Jurkat, Clone E6-1 (cell line): ENCODE measurements at places on chromosomes 1 and 21.

DNA sequence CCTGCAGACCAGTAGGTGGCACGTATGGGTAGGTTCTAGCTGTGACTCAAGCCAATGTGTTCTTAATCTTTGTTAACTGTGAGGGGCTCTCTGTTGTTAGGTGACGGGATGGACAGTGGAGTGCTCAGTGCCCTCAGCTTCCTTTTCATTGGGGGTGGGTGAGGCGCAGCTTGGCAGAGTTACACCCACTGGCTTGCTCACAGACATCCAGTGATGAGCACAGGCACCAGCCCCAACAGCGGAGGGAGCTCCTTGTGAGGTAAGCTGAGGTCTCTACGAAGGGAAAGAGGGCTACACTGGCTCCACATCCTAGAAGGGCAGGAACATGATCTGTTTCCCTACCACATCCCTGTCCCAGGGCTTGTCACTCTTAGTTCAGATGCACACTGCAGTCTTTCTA lies 871.3 kb downstream of the LRRIQ3 start:
- no peak for DNase-seq

GRCh38 chr21:26769613-26770188 lies 75.5 kb downstream of the ADAMTS1 start:
- peak; percentile 44 for DNase-seq

GRCh38 chr1:238647877-238648276 lies 738.5 kb upstream of the CHRM3 start:
- no peak for DNase-seq

- DNase-seq = no peak
These were observed 1605.3 kb downstream of the BRINP3 start for GRCh38 chr1:188872376-188872775.

- no peak for DNase-seq
These were observed 576.6 kb downstream of the NPHP4 start for GRCh38 chr1:5415606-5416005.

- no peak for DNase-seq
These were observed 23.5 kb downstream of the SLC19A1 start for GRCh38 chr21:45518742-45519141.

DNA sequence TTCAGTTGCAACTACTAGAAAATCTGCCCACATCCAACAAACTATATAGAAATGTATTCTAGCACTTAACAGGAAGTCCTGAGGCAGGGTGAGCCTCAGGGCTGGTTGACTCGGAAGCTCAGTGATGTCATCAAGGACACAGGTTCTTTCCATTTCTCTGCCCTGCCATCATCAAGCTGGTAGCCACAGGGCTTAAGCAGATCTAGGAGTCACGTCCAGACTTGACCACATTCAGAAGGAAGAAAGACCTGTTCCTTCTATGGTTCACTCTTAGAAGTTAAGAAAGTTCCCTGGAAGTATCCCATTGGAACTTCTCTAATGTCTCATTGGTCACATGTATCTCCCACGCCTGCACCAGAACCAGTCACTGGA lies 438.1 kb downstream of the PRDM2 start:
- DNase-seq = no peak

DNA sequence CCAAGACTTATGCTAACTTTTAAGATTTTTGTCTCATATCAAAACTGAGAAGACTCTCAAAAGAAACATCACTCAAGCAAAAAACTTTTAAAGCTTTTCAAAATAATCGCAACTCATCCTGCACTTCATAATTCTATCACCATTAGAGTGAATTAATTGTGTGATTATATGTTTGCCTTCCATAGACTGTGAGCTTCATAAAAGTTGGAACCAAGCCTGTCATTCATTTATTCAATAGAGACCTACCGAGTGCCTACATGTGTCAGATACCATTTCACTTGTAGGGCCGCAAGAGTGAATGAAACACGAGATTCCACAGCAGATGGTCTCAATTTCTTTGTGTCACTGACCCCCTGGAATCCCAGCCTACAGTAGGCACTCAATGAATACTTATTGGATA lies 106.4 kb downstream of the RHOU start:
- DNase-seq = no peak

- no peak for DNase-seq
These were observed 73.5 kb downstream of the RRAGC start for GRCh38 chr1:38786040-38786436.

DNA sequence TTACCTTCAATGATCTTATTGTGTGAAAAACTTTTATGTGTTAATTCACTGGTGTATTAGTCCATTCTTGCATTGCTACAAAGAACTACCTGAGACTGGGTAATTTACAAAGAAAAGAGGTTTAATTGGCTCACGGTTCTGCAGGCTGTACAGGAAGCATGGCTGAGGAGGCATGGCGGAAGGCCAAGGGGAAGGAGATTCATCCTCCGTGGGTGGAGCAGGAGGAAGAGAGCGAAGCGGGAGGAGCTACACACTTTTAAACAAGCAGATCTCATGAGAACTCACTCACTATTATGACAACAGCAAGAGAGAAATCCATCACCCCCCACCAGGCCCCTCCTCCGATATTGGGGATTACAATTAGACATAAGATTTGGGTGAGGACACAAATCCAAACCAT lies 44.2 kb upstream of the RGS7 start:
- no peak for DNase-seq

DNA sequence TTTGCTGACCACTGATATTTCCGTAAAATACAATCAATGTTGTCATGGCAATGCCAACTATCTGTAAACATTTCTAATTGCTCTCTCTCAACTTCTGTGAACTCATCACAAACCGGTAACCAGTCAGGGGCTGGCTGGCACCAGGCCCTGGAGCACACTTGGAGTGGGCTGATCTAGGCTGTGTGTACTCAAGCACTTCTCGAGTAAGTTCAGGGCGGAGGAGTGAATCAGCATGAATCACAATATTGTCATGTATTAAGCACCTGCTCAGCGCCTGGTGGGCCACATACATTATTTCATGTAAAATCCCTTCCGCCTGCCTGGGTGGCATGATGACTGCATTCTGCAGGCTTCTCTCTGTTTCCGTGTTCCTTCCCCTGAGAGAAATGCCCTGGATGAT lies 212.4 kb downstream of the FOXD2 start:
- DNase-seq = no peak

GRCh38 chr21:16534408-16535101 lies 804.8 kb downstream of the USP25 start:
- no peak for DNase-seq

DNA sequence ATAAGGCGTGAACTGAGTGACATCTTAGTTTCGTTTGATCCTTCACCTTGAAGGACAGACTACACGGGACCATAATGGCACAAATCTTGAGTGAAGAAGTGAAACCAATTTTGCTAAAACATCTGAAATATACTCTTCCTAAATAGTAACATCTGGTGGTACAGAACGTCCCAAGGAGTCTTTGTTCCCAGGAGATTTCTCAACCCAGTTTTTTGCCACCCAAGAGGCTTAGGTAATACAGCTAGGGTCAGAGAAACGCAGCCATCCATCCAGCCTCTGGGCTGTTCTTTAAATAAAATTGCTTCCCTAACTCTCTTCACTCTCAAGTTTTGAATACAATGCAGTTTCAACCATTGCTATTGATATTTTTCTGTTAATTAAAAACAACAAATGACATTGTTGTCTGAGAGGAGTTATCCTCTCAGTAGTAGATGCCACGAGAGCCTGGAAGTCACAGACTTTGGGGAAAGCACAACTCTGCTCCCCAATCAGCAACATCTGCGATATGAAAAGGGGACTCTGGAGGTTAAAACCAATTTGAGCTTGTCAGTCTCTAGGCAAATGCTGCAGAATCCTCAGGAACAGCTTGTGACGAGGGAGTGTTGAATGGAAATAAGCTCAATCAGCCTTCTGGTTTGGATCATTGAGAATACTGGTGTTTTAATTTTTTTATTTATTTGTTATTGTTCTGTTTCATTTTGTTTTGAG lies 394.3 kb upstream of the ADGRL2 start:
- no peak for DNase-seq

- no peak for DNase-seq
These were observed 99.2 kb downstream of the SGIP1 start for GRCh38 chr1:66633159-66633558.

DNA sequence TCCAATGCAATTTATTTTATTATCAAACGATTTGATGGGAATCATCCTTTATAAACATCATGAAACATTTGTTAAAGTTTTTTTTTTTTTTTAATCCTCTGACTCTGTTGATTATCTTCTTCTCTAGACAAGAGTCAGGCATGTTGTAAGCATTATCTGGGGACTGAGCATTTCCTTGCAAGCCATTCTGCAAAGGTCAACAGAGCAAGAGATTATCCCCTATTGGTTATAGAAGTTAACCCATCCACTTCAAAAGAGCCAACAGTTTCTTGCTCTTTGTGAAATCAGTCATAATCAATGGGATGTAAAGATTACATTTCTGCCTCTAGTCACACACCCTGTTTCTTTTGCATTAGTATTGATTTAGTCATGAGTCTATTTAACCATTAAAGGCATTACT lies 368.8 kb upstream of the ADGRL4 start:
- DNase-seq = no peak

DNA sequence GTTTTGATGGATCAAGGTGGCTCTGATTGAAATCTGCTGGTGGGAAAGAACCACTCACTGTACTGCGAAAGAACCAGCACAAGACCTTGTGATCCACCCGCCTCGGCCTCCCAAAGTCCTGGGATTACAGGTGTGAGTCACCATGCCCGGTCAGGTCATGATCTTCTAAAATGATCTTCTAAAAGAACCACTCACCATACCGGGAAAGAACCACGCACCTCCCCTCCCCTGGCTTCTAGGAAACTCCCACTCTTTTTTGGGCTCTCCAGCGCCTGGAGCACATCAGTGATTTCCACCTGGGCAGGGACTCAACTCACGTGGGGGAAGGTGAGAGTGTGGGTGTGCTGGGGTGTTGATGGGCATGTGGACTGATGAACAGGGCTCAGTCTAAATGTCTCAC lies 7.9 kb upstream of the RAB7B start:
- no peak for DNase-seq

DNA sequence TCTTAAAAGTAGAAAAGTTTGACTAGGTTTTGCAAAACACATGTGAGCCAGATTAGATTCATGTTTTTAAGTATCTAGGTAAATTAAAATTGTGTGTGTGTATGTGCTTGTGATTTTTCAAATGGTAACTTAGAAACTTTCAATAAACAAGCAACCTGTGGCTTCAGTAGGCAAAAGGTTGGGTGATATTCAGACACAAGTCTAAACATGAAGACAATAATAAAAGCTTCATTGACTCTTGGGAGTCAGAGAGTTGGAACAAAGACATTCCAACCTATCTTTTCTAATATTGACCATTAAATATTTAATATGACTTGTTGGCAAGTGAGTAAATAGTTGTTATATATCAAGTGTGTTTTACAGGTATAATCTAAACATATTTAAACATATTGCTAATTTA lies 1049.6 kb upstream of the ADGRL4 start:
- no peak for DNase-seq

DNA sequence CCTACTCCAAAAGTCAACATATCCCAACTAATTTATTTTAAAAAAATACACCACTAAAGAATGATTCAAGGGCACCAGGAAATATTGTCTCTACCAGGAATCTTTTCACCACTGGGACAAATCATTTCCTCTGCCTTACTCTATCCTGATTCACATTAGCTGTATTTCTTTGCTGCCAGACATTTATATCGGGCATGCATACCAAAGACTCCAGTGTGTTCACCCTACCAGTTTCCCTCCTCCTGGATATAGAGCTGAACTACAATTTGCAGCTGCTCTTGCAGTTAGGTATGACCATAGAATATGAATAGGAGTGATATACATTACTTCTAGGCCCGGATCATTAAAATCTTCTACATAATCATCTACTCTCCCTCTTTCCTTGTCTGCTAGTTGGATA lies 7.6 kb downstream of the KCNJ6 start:
- no peak for DNase-seq

- peak; percentile 46 for DNase-seq
These were observed 101.5 kb upstream of the SLFNL1 start for GRCh38 chr1:41122851-41123518.

DNA sequence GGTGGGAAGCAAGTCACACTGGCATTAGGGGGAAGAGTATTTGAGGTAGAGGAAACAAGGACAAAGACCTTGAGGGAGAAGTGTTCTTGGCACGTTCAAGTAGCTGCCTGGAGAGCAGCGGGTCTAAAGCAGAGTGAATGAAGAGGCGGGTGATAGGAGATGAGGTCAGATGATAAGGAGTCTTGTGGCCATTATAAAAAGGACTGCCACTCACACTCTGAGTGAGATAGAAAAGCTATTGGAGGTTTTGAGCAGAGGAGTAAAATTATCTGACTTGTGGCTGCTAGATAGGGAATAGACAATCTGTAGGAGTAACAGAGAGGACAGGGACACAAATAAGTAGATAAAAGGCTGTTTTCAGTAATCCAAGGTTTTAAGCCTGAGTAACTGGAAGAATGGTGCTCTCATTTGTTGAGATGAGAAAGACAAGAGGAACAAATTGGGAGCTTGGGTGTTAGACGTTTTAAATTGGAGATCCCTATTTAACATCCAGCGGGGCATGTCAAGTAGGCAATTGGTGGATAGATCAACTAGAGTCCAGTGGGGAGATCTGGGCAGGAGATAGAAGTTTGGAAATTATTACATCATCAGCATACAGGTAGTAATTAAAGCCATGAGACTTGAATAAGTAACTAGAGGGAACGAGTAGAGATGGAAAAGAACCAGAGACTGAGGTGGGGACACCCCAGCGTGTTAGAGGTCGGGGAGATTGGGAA lies 43.7 kb downstream of the HENMT1 start:
- no peak for DNase-seq

GRCh38 chr21:44326716-44327602 lies 12.2 kb downstream of the CFAP410 start:
- DNase-seq = no peak

GRCh38 chr1:68975212-68975933 lies 478.5 kb upstream of the DEPDC1 start:
- DNase-seq = no peak

DNA sequence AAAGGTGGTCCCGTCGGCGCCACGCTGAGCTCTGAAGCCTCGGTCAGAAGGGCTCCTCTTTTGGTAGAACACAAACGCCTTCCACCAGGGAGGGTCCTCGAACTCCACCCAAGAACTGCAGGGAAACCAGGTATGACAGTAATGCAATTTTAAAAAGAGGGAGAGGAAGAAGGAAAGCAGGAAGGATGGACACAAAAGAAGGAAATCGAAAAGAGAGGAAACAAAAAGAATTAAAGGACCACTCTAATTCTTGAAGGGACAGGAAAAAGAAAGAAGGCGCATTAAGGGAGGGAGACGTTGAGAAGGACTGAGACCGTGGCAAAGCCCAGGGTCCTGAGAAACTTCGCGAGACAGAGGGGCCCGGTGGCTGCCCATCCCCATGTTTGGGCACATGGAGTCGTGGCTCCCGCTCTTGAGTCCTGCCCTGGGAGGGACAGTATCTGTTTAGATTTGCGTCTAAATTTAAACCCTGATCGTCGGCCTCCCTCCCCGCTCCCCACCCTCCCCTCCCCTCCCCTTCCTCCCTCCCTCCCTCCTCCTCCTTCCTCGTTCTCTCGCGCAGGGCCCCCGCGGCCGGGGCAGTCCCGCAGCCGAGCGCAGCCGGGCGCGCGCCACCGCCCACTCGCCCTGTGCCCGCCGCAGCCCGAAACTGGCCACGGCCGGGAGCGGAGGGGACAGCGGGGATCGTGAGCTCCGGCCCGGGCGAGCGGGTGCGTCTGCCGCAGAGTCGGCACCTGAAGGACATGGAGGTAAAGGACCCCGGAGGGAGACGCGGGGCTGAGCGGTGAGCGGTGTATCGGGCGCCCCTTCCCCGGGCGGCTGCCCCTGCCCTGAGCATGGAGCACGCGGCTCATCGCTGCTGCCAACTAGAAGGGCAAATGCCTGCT lies at the start of gene RCSD1:
Gene RCSD1, plus strand, starts transcription at position 552 of the 887 bp plus-strand sequence. Its CDS starts 192 bp downstream, at position 744.
- DNase-seq = peak; percentile 70
